Stimulated activated CD4-positive, alpha-beta T cell treated with anti-CD3 and anti-CD28 coated beads, Interleukin-1b, Interleukin-23, amount 100 ng/mL, for 1 hour (primary cell): ENCODE measurements at places on chromosomes 12 and 14.

DNA sequence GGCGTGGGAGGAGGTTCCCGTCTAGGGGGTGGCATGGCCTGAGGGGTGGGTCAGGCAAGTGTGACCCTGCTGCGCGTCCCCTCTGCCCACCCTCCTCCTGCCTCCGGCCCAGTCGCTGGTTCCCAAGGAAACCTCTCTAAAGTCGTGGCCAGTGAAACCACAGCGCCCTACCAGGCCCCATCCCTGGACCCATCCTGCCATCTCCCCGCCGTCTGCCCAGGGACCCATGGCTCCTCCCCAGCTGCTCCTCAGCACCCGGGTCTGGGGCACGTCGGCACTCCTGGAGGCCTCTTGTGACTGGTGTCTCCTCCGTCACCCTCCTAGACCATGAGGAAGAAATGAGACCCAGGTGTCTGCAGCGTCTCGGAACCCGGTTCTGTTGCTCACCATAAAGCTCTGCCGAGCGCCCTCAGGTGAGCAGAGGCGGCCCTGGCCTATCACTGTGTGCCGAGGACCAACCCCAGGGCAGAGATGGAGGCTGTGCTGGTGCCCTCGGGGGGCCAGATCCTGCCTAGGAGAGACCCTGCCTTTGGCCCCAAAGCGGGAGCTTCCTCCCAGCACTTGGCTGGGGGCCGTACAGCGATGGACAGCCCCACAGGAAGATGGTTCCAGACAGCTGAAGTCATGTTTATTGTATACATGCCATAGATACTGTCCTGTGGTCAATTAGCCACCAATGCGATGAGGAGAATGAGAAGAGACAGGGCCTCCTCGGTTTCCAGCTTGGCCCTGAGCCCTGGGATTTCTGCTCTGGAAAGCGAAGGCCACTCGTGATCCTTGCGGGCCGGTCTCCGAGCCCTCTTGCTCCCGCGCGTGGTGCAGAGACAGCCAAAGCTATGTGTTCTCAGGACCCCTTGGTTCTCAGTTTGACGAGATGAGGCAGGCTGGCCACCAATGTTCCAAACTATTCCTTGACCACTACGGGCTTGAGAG, 222.5 kb upstream of the RTL1 start:
- no peak for DNase-seq

- DNase-seq: no peak
Measured at GRCh38 chr12:74108729-74109128, 428.9 kb upstream of the ATXN7L3B start.

DNA sequence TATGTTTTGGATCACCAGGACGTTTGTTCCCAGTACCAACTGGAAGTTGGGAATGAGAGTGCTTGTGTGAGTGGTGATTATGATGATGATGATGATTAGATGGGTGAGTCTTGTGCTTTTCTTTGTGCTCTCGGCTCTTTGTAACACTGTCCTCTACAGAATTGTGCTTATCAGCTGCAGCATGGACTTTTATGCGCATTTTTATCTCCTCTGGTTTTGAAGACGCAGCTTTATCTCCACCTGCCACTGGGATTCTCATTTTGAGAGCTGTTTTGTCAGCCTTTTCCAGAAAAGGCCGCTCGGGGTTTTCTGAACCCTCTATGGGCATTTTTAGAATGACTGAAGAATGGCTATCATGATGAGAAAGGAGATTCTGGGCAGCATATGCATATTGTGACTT, 11.5 kb upstream of the KANSL2 start:
- DNase-seq: no peak

GRCh38 chr14:33805593-33805992, 145.3 kb downstream of the EGLN3 start:
- no peak for DNase-seq

- DNase-seq: peak; percentile 31
Measured at GRCh38 chr12:106246891-106247673, 738 bp downstream of the CKAP4 start.

GRCh38 chr12:42706321-42706720, 116.8 kb upstream of the PRICKLE1 start:
- no peak for DNase-seq

GRCh38 chr12:90015228-90015627, 306.6 kb upstream of the ATP2B1 start:
- DNase-seq: no peak

DNA sequence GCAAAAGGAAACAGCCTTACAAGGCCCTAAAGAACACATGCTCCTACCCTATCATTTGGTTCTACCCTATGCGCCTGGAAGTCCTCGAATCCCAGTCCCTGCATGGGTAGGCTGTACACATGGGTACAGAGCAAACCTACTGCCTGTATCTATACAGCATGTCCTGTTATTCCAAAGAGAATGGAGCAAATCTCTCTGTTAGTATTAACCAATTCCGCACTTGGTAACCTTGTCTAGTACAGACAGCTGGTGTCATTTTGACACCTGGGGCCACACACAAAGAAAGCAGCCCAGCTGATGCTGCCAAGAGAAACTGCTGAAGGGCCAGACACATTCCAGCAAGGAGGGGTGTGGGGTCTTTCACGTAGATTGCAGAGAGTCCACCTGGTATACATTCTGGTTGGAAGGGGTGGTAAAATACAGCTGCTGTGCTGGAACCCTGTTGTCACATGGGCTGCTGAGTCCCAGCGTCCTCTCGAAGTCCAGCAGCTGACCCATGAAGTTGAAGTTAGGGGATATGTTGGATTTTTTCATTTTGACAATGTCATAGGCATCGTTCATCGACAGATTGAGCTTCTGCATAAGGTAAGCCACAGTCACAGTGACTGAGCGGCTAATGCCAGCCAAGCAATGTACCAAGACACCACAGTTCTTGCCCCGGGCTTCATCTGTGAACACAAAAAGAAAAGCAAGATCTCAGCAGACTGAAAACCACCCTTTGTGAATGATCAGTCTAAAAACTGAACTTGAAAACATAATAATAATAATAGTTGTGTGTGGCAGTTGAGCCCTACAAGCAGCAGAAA, 3.2 kb downstream of the DUSP6 start:
- no peak for DNase-seq

DNA sequence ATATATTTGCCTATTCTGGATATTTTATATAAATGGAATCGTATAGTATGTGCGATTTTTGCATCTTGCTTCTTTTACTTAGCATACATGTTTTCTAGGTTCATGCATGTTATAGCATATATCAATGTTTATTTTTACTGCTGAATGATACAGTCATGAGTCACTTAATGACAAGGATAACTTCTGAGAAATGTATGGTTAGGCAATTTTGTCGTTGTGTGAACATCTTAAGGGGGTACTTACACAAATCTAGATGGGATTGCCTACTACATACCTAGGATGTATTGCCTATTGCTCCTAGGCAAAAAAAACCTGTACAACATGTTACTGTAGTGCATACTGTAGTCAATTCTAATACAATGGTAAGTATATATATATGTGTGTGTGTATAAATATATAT, 8.8 kb downstream of the USP15 start:
- no peak for DNase-seq

GRCh38 chr12:75954041-75954440, 77.5 kb downstream of the PHLDA1 start:
- no peak for DNase-seq

GRCh38 chr12:107446476-107446875, 239.1 kb upstream of the PWP1 start:
- no peak for DNase-seq

DNA sequence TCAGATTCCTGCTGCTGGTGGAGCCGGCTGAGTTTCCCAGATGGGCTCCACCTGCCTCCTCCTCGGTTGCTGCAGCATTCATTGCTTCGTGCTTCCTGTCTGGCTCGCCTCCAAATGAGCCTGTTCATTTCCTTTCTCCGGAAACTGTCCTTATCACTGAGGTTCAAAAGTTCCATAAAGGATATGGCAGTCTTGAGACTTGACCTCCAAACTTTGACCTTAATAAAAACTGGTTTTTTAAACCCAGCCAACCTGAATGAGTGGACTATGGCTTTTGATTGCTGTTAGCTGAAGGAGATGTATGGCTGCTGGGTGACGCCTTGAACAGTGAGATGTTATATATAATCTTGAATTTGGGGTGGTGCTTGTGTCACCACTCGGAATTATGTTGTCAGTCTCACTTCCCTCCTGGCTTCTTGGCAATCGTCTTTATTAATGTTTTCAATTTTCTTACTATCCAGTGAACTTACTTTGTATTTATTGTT, 62.7 kb downstream of the RASSF3 start:
- DNase-seq: no peak
